Stimulated activated CD4-positive, alpha-beta T cell treated with anti-CD3 and anti-CD28 coated beads, Interleukin-2, amount 100 ng/mL, for 4 hours (primary cell): ENCODE measurements at places on chromosomes 1 and 21.
A peak's percentile ranks its signal among the peaks of the same experiment; 100 is the strongest.

GRCh38 chr1:23989263-23989662 is 9.1 kb upstream of the SRSF10 start:
- DNase-seq = no peak

DNA sequence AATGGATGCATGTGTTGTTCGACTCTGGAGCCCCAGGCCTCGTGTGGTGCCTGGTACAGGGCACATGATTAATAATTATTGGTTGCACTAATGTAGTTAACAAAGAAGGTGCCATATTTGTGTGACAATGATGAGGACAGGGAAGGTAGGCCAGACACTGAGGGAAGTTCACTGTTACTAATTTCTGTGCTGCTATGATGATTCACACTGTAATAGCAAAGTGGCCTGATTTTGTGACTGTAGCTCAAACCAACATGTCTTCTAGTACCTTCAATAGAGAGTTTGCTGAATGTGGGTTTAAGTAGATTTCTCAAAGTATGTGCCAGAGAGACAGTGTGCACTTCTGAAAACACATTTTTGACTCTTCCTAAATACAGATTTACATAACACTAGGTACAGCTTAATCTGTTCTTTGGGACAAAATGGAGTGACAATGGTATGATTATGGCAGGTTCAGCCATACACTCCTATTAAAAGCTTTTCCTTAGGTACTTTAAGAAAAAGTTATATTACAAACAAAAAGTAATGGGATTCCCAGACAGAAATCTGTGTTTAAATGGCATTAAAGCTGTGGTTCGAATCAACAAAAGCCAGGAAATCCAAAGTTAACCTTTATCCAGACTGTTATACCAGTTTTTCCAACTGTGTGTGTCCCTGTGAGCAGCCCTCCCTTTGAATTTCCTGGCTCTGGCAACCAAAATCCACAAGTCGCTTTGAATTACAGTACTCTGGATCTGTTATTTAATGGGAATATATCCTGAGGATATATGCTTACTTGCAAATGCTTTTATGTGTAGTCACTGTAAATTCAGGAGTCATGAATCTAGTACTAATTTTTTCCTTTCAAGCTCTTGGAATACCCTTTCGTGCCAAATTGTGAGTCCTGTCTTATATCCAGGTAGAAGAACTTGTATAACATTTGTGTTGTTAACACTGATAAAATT is 277.1 kb upstream of the SGIP1 start:
- no peak for DNase-seq

- no peak for DNase-seq
These were observed 97.8 kb downstream of the SCMH1 start for GRCh38 chr1:41144285-41144684.

DNA sequence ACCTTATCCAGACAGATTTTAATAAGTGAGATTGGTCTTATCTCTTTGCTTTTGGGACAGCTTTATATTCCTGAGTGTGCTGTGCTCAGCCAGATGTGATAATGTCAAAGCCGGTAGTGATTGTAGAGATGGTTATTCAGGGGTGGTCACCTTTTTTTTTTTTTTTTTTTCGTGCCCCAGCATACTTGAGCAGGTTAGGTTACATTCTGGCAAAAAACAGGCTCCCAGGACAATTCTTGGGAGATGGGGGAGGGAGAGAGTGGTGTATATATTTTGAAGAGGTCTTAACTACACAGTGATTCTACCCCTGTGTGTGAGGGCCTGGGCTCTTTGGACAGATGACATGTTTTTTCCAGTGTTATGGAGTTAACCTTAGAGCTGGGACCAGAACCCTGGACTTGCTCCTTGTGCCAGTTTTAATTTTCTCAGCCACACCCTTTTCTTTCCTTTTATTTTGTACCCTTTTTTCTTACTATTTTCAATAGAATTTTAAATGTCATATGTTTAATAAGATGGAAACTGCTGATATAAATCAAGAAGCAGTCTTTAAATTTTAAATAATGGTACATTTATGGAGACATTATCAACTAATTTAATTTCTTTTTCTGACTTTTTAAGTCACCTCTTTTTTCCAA is 88.4 kb downstream of the DYRK1A start:
- no peak for DNase-seq

DNA sequence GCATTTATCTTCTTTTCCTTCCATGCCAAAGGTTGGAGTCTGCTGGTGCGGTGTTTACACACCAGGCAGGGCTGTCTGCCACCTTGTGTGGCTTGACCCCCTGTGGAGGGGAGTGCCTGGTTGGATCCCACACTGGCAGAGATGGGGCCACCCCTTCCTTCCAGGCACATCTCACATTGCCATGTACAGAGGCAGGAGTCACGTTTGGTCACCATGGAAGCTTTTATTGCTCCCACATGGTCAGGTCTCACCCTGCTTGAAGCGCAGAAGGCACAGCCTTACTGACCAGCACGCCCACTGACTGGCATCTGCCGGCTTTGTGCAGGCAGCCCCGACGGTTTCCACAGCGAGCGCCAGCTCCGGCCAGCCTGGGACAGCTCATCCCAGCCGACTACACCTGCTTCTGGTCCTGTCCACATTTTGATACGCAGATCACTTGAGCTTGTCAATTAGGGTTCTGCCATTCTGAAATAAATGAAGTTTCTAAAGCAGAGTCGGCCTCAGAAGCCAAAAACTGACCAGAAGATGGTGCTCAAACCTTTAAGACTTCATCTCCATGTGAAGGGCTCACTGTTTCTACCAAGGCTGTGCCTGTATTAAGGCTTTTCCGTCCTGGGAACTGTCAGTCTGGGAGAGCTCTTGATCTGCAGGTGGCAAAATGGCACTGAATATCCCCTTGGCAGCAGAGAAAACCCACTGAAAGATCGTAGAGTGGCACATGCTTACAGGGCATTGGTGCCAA is 35.6 kb upstream of the EPHA8 start:
- DNase-seq = no peak

GRCh38 chr1:41784531-41785274 is 134.0 kb downstream of the HIVEP3 start:
- DNase-seq = no peak

DNA sequence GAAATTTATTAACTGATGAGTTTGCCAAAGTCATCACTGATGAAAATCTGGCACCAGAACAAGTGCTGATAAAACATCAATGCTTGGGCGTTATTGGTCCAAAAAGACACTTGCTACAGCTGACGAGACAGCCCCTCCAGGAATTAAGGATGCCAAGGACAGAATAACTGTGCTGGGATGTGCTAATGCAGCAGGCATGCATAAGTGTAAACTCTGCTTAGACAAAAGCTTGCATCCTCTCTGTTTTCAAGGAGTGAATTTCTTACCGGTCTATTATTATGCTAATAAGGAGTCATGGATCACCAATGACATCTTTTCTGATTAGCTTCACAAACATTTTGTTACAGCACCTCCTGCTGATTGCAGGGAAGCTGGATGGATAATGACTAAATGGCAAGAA is 402.0 kb downstream of the LTN1 start:
- DNase-seq = no peak

DNA sequence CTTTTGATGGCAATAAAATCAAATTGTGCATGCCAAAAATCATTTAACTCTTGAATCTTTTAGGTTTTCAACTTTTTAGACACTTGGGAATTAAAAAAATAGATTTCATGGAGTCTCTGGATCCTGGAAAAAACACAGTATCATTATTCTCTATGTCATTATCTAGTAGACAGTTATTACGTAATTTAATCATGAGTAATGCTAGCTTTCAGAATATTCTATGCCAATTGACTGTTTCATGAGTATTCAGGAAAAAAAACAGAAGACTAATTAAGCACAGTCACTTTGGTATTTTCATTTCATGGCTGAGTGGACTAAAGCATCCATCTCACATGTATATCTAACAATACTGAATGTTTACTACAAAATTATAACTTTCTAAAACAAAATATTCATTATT is 44.0 kb downstream of the ODF2L start:
- DNase-seq = no peak

DNA sequence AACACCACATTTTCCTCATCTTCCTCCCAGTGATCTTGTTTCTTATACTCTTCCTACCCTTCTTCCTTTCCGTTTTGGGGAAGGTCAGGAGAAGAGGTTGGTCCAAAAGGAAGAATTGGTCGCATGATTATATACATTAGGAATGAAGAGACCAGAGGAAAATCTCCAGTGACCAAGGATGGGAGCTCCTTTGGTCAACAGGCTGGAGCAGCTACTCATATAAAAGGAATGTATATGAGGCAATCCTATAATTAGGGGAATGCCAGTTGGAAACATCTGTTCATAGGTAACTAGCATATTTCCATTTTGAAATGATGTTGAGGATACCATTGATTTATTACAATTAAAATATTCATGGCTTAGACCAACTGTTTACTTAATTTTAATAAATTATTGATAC is 114.5 kb downstream of the LRRC40 start:
- no peak for DNase-seq

GRCh38 chr1:220575718-220576497 is 48.0 kb downstream of the MARK1 start:
- no peak for DNase-seq

DNA sequence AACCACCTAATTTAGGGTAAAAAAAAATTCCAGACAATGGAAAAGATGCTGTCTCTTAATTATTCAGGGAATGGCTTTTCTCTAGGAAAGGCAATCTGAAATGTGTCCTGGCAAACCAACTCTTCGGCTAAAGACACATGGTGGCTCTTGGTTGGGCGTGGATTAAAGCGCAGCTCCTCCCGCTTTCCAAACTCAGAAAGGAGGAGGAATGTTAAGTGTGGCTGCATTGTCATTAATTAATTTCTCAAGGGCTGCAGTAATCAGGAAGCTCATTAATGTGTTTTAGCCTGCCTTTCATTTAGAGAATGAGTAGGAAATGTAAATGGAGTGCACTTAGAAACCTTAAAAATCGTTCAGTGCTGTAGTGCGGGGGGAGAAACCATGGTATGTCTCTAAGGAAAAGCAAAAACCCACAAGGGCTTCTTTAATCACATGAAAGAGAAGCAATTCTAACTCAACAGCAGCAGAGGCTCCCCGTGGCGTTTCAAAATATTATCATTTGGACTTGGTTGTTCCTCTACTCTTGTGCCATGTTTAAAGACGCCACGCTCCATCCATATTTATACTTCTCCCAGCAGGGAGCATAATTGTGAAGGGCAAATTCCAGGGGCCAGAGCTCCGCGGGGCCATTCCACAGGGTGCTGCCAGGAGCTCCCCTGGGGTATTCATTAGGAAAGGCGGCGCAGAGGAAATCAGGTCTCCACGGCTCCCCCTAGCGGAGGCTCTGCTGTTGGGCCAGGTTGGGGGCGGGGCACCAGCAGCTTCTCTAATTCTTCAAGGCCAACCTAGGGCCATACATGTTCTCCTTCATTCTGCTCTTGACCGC is 91.9 kb upstream of the SSX2IP start:
- DNase-seq = peak; percentile 56

DNA sequence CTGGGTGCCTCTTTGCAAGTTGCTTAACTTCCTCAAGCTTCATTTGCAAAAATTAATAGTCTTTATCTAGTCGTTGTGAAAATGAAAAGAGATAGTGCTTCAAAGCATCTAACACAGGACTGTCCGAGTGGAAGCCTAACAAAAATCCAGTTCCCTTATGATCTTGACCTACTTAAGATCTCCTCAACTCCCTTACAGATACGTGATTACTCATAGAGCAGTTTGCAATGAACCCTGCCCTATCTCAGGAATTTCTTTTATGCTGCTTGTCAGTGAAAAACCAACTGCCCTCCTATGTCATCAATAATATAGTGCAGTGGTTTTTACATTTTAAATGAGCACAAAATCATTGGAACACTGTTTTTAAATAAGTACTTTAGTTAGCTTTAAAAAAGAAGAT is 314.3 kb downstream of the BACH1 start:
- DNase-seq = no peak

GRCh38 chr1:203666609-203667008 is 40.0 kb downstream of the ATP2B4 start:
- no peak for DNase-seq

DNA sequence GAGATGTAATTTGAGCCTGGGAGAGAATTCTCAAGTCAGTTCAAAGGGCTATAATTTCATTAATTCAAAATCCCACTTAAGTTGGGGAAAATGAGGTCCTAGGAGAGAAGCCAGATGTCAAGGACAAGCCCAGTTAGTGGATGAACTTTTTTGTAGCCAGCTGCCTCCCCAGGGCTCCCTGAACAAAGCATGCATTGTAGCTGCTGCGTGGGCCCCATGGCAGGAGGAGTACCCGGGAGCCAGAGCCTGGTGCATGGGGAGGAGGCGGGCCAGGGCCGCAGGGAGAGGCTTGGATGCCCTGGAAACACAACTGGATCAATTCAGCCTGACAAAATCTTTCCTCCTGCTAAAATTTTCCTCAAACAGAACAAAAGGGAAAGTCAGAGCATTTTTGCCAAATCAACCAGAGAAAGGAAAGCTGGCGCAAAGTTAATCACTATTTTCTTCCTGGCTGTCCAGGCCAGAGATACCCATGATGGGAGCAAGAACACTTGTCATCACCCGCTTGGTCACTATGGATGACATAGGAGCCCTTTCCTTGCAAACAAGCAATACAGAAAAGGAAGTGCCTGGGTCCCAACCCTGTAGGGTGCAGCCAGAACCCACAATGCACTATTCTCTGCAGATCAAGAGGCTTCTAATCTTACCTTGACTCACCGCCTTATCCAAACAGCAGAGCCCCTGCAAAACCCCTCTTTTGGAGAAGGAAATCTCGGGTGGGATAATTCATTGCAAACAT is 248.1 kb upstream of the RAB4A start:
- DNase-seq = no peak

- no peak for DNase-seq
These were observed 45.4 kb downstream of the SERINC2 start for GRCh38 chr1:31458287-31458896.

DNA sequence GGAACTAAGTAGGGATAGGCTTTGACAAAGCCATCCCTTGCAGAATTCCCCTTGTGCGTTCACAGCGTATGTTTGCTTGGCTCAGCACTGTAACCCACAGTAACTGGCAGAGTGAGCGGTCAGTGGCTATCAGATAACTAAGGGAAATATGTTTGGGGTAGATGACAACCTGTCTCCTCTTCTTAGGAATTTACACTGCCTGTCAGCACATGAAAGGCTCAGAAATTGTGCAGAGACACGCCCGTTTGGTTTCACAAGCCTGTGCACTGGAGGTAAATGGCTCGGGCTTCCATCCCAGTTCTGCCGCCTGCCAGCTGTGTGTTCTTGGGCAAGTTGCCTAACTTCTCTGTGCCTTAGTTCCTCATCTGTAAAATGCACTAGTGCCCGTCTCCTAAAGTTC is 101.2 kb downstream of the PRDM2 start:
- DNase-seq = no peak

DNA sequence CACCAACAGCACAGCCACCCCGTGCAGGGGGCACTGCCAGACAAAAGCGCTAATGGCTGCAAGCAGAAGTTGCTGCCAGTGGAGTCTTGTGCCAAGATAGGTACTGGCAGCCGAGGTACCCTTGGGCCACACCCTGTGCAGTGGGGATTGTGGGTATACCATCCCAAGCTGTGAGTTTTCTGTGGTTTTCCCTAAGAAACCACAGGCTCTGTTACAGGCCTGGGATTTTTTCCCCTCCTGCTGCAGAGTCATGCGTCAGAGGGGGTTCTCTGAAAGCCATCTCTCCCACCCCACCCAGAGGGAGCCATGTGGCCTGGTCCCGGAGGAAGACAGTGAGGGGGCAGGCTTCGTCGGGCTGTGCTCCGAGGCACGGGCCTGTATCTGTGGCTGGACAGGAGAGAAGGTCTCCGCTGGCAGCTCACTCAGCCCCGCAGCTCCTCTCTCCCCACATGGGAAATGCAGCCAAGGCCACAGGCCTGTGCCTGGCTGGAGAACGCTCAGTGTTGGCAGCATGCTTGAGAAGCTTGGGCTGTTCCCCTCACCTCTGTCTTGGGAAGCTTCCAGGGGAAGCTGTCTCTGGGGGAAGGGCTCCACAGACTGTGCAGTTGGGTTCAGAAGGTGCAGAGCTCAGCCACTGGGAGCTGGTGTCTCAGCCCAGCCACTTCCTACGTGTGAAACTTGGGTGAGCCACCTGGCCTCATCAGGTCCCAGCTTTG is 42.5 kb downstream of the NEK2 start:
- DNase-seq = no peak
